Foreskin fibroblast (primary cell): ENCODE measurements at places on chromosomes 4 and X.

GRCh38 chr4:78661086-78661690, 109.6 kb downstream of the ANXA3 start:
- no peak for DNase-seq

DNA sequence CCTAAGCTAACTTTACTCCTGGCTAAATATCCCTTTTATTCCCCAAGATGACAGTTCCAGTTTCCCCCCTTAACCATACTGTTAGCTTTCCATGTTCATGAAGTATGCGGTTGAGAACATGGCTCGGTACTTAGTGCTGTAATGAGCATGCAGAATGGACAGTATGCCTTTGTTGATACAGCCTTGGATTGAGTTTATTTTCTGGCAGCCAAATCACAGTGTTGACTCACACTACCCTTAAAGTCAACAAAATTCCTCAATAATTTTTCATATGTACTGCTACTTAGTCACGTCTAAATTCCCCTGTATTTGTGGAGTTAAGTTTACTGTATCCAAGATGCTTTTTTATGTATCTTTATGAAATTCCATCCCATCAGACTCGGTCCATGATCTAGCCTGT, 1.4 kb upstream of the VEGFC start:
- DNase-seq: peak; percentile 86

- DNase-seq: no peak
Observed at GRCh38 chr4:118124997-118125396, 90.7 kb downstream of the NDST3 start.

GRCh38 chrX:78075787-78076389, 28.2 kb upstream of the PGK1 start:
- DNase-seq: no peak

DNA sequence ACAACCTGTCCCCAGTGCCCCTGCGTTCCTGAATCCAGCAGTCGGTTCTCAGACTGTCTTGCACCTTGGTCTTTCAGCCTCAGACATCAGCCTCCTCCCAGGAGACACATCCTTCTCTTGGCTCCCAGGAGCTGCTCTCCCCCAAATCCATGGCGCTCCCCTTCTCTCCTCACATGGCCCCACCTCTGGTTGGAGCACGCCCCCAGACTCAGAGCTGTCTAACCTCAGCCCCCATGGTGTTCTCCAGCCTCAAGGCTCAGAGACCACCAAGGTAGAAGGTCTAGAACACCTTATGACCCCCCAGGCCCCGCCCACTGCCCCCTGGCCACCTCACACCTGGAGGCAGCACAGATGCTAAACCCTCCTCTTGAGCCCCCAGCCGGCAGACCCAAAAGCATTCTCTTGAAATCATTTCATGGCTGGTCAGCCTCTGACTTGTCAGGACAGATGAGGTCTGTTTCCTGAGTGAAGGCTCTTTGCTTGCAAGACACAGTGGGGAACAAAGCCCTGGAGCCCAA, 47.9 kb downstream of the ADRA2C start:
- DNase-seq: no peak

DNA sequence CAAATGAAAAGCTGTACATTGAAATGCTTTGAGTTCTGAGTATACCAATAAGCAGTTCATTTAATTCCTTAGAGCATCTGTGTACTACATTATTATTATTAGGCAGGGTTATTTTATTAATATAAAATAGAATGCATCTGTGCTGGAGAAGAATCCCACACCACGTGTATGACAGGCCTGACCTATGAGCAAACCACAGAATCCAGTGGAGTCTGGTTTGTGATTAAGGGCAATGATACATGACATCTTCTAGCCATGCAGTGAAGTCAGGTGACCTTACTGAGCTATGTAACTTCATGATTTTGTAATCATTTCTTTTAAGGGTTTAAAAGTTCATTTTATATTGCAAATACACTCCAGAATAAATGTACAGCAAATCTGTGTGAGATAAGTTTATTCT, 1165.0 kb upstream of the TENM3 start:
- DNase-seq: no peak

DNA sequence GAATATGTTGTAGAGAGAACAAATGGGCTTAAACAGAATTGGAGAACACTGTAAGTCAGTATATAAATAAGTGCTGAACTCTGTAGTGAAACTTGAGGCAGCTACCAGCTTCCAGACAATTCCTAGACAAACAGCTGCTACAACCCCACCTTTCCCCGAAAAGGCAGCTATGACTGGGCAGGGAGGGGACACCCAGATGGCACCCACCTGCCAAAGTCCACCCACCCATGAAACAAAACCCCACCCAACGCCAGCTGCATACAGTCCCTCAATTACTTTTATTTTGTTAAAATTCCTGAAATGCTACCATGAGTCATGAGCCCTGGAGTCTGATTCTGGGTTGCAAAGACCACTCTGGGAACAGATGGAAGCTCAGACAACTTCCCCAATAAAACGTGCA, 24.4 kb downstream of the RELL1 start:
- DNase-seq: peak; percentile 70

DNA sequence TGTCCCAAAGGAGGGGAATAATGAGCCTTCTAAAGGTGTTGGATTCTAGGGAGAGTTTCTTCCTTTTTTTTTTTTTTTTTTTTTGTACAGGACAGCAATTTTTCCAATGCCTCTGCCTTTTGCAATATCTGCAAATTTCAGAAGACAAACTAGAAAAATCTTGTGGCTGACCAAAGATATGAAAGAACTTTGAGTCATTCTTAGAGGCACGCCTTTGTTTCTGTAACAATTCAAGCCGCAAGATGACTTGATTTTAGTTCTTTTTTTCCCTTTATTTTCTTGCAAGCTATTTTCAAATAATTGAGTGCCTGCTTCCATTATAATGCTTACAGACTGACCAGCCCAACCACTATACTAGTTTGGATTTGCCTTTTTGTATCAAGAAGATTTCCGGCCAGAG, 47.6 kb upstream of the UXT start:
- peak; percentile 10 for DNase-seq

GRCh38 chrX:138018145-138018799, 452.3 kb downstream of the ZIC3 start:
- no peak for DNase-seq

DNA sequence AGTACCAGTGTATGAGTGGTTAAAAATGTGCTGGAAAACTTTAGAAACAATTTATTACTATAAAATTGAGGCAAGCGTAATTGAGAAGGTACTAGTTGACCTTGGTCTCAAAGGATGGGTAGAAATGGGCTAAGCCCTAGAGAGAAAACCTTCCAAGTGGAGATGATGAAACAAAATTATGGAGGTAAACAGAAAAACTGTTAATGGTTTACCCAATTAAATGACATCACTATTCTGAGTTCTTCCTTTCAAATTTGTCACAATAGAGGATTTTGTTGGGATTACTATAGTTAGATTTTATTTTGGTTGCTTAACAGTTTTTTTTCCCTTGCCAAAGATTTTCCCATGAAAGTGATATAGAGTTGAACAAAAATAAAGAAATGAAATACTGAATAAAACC, 1302.5 kb upstream of the TENM3 start:
- no peak for DNase-seq

GRCh38 chrX:13721819-13722519, 12.5 kb downstream of the TRAPPC2 start:
- DNase-seq: no peak

DNA sequence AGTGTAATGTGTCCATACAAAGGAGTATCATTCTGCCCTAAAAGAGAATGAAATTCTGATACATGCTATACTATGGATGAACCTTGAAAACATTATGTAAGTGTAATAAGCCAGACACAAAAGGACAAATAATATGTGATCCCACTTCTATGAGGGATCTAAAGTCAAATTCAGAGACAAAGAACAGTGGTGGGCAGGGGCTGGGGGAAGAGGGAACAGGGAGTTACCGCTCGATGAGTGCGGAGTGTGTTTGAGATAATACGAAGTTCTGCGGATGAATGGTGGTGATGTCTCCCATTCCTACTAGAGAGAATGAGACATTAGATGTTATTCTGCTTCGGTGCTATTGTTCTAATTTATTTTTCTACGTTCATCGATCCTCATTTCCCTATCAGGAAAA, 46.1 kb upstream of the TLR2 start:
- no peak for DNase-seq

- DNase-seq: no peak
Observed at GRCh38 chrX:97252111-97252510, 368.4 kb downstream of the RPA4 start.

DNA sequence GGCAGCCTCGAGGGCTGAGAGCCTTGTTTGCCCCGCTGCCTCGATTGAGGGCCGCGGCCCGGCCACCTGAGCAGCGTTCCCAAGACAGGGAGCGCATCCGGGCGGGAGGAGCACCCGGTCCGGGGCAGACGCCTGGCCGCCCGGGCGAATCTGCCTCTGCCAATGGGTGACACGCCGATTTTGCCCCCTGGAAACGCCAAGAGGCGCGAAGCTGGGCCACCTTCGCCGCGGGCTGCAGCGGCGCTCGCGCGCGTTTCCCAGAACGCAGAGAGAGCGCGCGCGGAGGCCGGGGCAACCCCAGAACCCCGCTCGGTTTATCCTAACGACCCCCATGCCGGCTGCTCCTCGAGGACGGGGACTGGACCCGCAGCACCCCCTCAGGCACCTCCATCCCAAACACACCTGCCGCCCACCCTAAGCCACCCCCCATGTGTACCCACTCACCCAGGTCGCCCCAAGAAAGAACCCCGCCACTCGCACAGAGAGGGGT, 575 bp downstream of the MAP7D2 start:
- DNase-seq: no peak

DNA sequence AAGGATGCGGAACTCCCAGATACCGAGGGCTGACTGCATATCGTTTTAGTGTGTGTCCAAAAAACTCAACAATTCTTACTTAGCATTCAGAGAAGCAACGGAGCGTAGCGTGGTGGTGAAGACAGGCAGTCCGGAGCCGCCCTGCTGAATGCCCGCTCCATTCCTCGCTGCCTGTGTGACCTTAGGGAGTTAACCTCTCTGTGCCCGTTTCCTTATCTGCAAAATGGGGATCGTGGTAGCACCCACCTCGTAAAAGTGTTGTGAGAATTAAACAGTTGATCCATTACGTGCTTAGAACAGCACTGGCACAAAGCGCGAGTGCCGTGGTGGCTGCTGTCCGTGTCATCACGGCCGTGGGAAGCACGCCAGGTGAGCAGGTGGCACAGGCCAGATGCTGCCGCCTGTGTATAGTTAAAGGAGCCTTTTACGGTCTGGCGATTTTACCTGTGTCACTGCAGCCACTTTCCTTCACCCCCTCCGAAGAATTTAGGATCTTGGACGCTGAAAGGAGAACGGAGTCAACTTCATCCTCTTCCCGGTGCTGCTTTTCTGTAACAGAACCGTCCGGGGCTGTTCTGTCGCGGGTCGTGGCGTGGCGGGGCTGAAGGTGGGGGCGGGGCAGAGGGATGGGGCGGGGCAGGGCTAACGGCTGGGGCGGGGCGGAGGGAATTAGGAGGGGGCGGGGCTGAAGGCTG, 885 bp downstream of the CCDC110 start:
- DNase-seq: peak; percentile 64

GRCh38 chr4:101345271-101345595, 2.1 kb downstream of the PPP3CA start:
- peak; percentile 63 for DNase-seq

DNA sequence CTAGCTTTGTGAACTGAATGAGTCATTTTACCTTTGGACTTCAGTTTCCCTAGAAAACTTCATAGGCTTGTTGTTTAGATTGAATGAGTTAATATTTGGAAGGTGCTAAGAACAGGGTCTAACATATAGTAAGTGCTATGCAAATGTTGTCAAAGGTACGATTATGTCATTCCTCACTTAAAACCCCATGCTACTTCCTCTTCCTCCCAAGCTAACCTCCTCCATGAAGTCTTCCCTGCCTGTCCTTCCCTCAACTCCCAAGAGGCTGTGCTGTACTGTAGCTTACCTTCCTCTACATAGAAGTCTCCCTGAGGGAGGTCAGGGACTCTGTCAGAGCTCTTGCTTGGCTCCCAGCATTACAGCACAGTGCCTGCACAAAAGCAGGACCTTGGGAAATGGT, 103.4 kb upstream of the PJA1 start:
- no peak for DNase-seq

GRCh38 chr4:76882630-76883029, 15.3 kb downstream of the SOWAHB start:
- DNase-seq: no peak

GRCh38 chr4:21001490-21001889, 301.2 kb downstream of the PACRGL start:
- DNase-seq: no peak

DNA sequence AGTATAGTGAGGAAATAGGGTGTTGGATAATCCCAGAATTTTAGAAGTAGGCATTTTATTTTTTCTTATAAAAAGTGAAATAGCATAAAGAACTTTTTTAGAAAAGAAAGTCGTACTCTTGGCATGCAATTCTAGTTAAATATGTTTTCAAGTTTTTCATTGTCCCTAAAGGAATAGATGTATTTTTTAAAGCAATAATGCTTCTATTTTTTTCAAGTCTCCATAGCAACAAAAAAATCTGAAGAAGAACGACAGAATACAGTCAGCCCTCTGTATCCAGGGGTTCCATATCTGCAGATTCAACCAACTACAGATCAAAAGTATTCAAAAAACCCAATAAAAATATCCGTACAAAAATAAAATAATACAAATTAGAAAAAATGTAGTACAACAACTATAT, 538.2 kb downstream of the GLUD2 start:
- no peak for DNase-seq

DNA sequence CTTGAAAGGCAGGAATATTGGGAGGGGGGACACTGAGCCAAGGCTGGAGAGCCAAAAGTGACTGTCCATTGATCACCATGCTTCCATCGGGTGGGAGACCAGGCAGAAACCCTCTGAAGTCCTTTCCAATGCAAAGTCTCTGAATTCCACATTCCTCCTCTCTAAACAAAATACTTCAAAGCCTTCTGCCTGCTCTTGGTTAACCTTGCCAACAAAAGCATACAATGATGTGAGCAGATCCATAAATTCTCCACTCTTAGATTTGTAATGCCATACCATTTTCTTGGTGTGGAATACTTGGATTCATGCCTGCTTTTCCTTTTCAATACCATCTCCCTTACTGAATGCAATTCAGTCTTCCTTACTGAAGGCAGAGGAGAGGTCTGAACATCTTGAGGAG, 74.1 kb upstream of the FAM9B start:
- DNase-seq: no peak

- no peak for DNase-seq
Observed at GRCh38 chrX:46200413-46200812, 344.8 kb downstream of the ZNF674 start.

- DNase-seq: peak; percentile 31
Observed at GRCh38 chrX:106286053-106286650, 118.0 kb downstream of the PWWP3B start.

GRCh38 chr4:154466336-154466735, 25.3 kb downstream of the DCHS2 start:
- no peak for DNase-seq

DNA sequence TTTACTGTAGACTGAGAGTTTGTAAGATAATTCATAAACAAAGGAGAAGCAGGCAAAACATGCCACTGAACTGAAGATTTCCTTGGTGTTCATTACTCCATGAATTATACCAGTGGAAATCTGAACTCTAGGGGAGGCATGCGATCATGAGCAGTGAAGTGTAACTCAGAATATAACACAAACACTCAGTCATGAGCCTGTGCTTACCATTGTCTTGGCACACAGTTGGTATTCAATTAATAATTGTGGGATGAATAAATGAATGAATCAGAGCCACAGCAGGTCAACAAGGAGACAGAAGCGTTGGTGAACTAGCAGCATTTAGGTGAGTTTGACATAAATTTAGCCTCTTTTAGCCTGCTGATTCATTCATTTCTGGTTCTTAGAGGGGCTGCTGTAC, 263.5 kb upstream of the DKK2 start:
- DNase-seq: peak; percentile 49

- DNase-seq: peak; percentile 67
Observed at GRCh38 chrX:9414416-9414815, 50.4 kb upstream of the TBL1X start.
